ENCODE measurements at places on chromosomes 1 and 21.
A peak's percentile ranks its signal among the peaks of the same experiment; 100 is the strongest.

DNA sequence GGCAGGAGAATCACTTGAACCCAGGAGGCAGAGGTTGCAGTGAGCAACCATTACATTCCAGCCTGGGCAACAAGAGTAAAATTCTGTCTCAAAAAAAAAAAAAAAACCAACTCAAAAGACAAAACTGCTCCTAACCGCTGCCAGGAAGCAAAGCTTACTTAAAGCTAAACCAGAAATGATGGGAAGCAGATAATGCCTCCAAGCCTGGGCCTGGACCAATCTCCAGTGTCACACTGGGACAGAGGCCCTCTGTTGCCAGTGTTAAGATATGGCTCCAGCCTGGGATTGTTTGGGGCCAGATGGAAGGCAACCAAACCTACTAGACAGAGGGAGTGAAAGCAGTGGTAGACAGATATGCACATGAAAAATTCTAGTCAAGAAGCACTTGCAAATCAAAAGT, 36.9 kb downstream of the NSL1 start:
- no peak for DNase-seq

DNA sequence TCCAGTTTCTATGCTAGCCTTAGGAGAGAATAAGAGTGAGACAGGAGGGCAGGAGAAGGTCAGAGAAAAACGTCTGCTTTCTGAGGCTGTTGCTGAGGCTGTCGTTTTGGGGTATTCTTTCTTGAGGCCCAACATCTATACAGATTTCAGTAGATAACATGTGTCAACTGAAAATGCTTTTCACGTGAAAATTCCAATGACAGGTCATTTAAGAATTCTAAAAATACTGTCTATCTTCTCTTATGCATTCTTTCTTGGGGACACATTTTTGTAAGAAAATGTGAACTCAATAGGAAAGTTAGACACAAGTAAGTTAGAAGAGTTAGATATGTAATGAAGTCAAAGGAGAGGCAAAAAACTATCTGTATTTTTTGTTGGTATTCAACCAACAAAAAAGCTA, 150.8 kb downstream of the TGFB2 start:
- DNase-seq, result no peak

DNA sequence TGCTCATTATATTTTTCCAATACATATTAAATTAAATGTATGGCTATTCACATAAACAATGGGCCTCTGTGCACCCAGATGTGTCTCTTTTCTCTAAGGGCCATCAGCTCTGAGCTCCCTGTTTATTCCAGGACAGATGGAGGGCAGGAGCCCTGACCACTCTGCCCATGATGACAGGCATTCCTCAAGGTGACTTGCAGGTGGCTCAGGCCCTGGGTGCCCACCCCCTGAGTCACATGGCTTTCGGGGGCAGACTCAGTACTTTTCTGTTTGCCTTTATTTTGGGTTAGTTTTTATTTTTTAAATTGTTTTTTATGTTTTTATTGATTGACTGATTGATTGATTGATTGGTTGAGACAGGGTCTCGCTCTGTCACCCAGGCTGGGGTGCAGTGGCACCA, 6.4 kb upstream of the LRP8 start:
- no peak for DNase-seq

- no peak for DNase-seq
Observed at GRCh38 chr1:62484824-62485468, 48.1 kb downstream of the USP1 start.

- no peak for DNase-seq
Observed at GRCh38 chr1:67952071-67952470, 98.4 kb downstream of the DIRAS3 start.

DNA sequence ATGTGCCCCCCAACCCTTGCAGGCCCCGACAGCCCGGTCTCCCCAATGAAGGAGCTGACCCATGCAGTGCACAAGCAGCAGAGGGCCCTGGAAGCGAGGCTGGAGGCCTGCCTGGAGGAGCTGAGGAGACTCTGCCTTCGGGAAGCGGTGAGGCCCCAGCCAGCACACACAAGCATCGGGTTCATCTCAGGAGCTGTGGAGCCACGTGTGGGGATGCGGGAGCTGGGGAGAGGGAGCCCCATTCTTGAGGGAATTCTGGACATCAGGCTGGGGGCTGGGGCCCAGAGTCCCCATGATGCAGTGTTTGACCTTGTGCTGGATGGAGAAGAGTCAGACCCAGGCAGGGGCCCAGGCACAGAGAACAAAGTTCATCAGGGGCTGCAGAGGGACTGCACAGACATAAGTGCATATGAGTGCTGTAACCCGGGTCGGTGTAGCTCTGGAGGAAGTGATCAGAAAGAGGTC, 4.8 kb downstream of the INAVA start:
- DNase-seq, result no peak

DNA sequence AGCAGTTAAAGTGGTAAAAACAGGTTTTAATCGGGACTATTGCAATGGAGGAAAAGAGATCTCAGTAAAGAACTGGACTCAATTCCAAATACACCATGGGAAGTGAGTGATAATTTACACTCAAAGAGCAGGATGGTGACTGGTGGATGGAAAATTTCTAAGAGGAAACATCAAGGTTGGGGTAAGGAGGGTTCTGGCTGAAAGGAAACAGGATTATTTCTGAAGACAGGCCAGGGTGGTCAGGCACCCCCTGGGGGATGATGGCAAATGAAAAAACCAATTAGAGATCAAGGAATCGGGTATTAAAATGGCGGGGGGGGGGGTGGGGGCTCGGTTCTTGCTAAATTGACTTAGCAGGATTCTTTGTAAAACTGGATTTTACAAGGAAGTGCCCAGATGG, 12.3 kb upstream of the HSD11B1 start:
- DNase-seq, result no peak

GRCh38 chr1:31939484-31940329, 1.5 kb upstream of the PTP4A2 start:
- DNase-seq, result peak; percentile 88

GRCh38 chr1:222346955-222347354, 200.9 kb downstream of the HHIPL2 start:
- DNase-seq, result no peak

GRCh38 chr1:227490001-227490400, 73.4 kb upstream of the ZNF678 start:
- DNase-seq, result no peak

DNA sequence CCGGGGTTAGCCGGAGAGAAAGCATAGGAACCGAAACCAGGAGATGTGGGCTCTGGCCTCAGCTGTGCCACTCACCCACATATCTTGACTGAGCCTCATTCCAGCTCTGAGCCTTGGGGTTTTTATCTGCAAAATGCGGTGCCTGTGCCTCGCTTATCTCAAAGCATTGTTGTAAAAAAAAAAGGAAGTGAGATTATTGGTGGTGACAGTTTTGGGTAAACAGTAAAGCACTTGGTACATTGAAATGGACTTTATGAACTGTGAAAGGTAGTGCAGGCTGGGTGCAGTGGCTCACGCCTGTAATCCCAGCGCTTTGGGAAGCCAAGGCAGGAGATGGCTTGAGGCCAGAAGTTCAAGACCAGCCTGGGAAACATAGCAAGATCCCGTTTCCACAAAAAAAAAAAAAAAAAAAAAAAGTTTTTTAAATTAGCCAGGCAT, 3.8 kb downstream of the PTAFR start:
- peak; percentile 12 for DNase-seq
